ENCODE measurements at places on chromosomes 6 and 20.

- DNase-seq, result no peak
Measured at GRCh38 chr6:165848086-165848426, 185.0 kb upstream of the PDE10A start.

- no peak for DNase-seq
Measured at GRCh38 chr20:36873498-36874189, 2.3 kb upstream of the TLDC2 start.

DNA sequence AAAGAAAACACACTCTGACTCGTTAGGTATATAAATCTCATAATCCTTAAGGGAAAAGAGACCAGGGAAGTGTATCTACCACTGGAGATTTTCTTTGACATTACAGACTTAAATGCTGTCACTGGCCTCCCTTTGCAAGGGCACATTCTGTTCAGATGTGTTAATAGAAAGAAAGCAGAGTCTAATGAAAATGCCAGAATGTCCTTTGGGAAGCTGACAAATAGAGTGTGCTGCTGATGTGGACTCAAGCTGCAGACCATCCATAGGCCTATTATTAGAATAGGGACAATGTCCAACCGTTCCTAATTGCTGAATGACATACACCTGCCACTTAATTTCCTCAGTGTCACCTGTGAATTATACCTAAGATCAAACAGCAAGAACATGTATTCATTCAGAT, 41.2 kb downstream of the SLC35D3 start:
- DNase-seq, result no peak

GRCh38 chr20:46683939-46684750, 5.1 kb downstream of the TP53RK start:
- no peak for DNase-seq

DNA sequence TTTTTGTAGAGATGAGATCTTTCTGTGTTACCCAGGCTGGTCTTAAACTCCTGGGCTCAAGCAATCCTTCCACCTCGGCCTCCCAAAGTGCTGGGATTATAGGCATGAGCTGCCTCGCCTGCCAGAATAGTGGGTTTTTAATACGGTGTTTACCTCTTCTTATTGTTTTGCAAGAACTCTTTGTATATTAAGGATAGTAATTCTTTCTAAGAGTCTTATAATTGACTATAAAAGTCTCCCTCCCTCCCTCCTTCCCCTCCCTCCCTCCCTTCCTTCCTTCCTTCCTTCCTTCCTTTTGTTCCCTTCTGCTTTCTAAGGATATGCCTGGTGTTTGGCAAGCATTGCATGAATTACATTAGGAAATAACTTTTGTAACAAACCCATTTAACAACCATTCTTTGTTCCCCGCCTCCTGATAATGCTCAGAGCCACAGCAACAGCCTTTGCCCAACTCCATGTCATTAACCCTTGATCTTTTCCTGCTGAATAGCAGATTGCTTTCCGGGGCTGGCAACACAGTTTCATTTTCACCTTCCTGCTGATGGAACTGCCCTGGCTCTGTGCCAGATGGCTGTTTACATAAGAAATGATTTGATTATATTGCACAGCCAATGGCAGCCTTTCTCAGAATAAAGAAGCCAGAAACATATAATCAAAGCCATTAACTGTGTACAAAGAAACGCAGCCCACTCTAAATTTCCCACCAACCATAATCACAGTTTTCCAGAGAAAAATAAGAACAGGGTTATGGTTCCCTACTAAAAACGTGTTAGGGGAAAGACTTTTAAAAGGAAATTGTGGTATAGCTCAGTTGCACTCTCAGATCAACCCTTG, 143.7 kb upstream of the PTPN1 start:
- peak; percentile 22 for DNase-seq

DNA sequence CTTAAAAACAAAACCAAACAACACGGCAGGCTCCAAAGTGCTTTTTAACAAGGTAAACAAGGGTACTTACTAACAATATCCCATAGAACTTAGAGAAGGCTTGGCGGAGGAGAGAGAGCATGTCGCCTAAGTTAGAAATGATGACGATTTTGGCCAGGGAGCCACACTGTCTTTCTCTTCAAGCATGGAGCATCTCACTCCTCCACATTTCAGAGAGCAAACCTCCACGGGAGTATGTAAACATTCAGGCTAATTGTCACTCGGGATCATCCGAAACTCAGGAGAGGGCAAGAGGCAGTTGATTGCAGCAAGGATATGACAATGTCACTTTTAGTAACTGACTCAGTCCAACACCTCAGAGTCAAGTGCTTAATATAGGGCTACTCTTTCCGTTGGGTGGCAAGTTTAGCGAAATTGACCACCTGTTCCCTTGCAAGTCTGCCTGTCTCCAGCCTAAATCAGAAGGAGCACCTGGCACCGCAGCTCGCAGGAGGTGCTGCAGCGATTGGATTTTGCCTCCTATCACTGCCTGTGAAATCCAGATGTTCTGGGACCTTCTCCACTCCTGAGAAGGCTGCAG, 65.8 kb upstream of the RPS6KA2 start:
- DNase-seq, result no peak

DNA sequence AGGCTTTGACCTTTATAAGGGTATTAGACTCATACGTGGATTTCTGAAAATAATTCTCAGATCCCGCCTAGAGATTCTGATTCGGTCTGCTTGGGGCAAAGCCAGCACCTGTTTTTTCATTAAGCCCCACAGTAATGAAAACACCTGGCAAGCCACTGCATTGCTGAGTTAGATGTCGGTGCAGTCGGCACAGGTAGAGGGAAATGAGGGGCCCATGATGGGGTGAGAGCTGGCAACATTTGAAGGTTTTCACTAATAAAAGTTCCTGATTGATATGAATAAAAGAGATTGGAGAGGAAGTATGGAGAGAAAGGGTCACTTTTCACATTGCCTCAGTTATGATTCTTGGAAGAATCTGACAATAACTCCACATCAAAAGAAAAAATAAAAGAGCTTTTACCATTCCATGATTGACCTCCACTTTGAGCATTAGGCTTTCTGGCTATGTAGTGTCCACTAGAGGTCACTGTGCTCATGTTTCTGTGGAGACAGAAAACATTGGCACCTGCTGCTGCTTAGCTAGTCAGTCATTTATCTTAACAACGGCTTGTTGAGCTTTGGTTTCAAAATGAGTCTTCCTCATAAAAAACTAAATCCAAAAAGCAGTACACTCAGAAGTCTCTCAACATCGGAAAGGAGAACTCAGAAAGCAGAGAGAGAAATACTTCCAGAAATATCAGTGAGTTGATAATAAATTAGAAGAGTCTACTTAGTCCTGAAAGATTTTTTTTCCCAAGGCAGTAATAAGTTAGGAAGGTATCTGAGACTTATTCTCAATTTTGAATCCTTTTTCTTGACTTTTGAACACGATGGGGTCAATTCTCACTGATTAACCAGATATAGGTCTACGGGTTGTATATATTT, 53.3 kb upstream of the KLHL31 start:
- no peak for DNase-seq

- no peak for DNase-seq
Measured at GRCh38 chr6:144343701-144344428, 58.7 kb downstream of the UTRN start.

- DNase-seq, result no peak
Measured at GRCh38 chr20:46546298-46546697, 4.2 kb downstream of the OCSTAMP start.

- DNase-seq, result no peak
Measured at GRCh38 chr20:57459278-57459677, 65.7 kb downstream of the CTCFL start.

- DNase-seq, result no peak
Measured at GRCh38 chr6:115668781-115669180, 391.9 kb downstream of the FRK start.

- DNase-seq, result no peak
Measured at GRCh38 chr6:119686644-119687043, 337.1 kb upstream of the MAN1A1 start.

- DNase-seq, result no peak
Measured at GRCh38 chr6:4067673-4068072, 11.3 kb downstream of the FAM217A start.

DNA sequence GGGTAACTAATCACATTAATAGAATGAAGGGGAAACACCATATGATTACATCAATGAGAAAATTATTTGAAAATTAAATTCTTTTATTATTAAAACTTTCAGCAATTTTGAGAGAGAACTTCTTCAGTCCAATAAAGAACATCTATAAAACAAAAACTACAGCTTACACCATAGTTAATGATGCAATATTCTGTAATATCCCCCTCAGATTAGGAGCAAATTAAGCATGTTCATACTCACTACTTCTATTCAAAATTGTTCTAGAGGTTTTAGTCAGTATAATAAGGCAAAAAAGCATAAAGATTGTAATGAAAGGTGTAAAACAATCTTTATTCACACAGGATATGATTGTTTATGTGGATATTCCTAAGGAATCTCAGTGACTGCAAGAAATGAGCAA, 465.4 kb downstream of the CD109 start:
- DNase-seq, result no peak

DNA sequence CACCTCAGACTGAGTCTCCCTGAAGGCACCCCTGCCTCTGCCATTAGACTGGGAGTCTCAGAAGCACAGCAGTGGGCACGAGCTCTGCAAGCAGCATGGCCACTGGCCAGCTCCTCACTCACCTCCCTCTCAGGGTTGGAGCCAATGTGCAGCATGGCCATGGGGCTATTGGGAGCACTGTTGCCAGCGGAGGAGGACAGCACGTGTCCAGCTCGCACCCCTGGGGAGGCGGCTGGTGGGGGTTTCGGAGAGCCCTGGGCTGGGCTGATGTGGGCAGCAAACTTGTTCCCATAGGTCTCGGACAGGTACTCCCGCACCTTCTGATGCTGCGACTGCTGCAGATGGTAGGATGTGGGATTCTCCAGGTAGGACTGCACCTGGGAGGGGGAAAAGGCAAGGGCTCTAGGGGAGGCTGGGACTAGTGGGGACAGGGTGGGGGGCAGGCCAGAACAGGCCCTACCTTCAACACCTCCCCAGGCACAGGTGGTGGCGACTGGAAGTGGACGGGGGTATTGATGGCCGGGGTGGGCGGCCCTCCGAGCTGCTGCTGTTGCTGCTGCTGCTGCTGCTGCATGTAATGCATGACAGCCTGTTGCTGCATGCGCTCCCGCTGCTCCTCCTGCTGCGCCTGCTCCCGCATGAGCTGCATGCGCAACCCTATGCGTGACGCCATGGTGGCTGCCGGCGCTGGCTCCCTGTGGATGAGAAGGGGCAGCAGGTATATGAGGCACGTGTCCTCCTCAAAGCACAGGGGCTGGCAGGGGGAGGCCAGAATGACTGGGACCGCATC, 44.7 kb downstream of the TFEB start:
- DNase-seq, result no peak

DNA sequence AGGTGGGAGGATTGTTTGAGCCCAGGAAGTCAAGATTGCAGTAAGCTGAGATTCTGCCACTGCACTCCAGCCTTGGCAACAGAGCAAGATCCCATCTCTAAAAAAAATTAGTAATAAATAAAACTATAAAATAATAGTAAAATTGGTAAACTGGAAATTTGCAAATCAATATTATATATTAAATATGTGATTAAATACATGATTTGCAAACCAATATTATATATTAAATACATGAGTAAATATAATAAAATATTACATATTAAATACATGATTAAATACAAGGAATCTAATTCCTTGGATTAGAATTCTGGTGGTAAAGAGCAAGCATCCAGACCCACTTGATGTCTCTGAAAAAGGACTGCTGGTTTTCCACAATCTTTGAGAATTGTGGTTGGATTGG, 35.8 kb downstream of the FUT9 start:
- DNase-seq, result no peak

- DNase-seq, result no peak
Measured at GRCh38 chr6:89817481-89817880, 2.1 kb downstream of the MDN1 start.

DNA sequence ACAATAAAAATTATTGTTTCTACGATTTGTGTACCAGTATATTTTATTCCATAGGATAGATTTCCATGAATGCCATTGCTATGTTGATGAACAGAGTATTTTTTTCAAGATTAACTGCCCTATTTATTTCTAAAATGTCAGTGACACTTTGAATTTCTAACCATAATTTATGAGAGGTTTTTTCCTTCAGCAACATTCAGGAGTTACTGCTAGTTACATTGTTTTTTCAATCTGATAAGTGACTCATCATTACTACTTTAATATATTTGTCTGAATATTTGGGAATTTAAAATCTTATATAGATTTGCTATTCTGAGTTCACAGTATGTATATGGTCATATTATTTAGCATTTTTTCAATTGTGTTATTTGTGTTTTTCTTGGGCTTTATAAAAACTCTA, 6.0 kb upstream of the OR2B6 start:
- DNase-seq, result no peak

DNA sequence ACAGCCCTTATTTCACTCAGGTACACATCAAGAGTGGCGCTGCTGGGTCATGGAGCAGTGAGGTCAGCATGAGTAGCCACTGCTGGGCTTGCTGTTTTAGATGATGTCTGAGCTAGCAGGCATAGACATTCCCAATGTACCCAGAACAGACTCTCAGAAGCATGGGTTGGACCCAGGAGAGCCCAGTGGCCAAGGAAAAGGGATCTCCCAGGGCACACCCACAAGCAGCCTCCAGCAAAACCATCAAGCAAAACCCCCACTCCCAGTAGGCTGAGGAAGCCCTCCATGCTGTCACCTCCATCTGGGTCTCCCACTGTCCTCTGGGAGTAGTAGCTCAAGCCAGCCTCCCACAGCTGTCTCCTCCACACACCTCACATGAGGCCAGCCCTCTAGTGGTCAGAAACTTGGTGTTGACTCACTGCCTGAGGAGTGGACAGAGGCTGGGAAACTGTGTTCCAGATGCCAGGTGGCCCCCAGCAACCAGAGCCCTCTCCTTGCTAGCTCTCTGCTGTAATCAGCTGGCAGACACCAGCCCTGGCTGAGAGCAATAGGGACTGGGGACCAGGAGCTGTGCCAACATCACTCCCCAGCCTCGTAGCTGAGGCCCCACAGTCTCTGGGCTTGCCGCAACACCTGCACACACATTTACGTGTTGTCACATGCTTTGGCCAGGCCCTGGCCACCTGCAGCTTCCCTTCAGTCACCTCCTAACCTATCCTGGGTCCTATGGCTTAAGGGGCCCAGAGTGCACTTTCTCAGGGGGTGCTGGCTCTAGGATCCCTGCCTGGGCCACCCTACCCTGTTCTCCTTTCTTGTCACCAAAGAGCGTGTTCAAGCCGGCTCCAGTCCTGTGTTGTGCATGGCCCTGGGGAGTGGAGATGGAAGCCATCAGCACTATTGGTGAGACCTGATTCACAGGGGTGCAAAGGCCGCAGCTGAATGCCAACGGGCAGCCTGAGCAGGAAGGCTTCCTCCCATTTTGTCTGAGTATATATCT, 1.9 kb upstream of the AP5S1 start:
- no peak for DNase-seq

DNA sequence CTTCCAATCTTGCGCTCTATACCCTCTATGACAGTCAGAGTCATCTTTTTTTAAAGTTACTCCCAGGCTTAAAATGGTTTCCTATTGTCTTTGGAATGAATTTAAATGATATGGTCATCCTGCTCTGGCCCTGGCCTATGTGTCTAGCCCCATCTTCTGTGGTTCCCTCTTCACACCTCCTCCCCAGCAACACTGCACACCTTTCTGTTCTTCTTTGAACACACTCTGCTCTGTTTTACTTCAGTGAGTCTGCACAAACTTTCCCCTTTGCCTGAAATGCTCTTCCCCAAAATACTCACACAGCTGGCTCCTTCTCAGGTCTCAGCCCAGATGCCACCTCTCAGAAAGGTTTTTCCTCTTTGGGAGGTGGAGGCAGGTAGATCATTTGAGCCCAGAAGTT, 132.7 kb downstream of the FYN start:
- DNase-seq, result no peak
